ENCODE measurements at places on chromosomes 7 and 10.
A peak's percentile ranks its signal among the peaks of the same experiment; 100 is the strongest.

GRCh38 chr7:133625046-133625445 lies 372.2 kb downstream of the EXOC4 start:
- DNase-seq = no peak

GRCh38 chr7:4144811-4145510 lies 537.1 kb upstream of the FOXK1 start:
- no peak for DNase-seq

GRCh38 chr7:50607524-50608125 lies 42.4 kb upstream of the DDC start:
- no peak for DNase-seq

GRCh38 chr7:96120445-96121225 lies 201.3 kb downstream of the SLC25A13 start:
- no peak for DNase-seq

GRCh38 chr10:100780324-100780723 lies 34.9 kb downstream of the PAX2 start:
- no peak for DNase-seq

GRCh38 chr7:5564894-5565293 lies 141.3 kb upstream of the TNRC18 start:
- no peak for DNase-seq

- no peak for DNase-seq
Observed at GRCh38 chr7:150881189-150881588, 28.9 kb downstream of the AOC1 start.

- DNase-seq = no peak
Observed at GRCh38 chr7:141202535-141202934, 128.7 kb downstream of the TMEM178B start.

- DNase-seq = peak; percentile 44
Observed at GRCh38 chr7:155283565-155284194, 14.0 kb upstream of the INSIG1 start.

DNA sequence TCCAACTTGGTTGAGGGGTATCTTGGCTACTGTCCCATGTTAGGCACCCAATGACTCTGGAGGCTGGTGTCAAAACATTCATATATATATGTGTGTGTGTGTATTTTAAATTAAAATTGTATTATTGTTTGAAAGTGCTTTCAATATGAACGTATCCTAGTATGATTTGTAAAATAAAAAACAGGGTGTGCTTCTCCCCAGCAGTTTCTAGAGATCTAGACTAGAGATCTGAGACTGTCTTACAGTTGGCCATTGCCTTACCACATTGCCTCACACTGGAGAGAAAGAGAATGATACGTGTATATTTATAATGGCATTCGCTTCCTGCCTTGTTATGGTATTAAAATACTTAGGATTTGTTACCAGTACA lies 1.2 kb downstream of the BAG3 start:
- peak; percentile 36 for DNase-seq

- DNase-seq = peak; percentile 55
Observed at GRCh38 chr7:7181519-7182155, 707 bp upstream of the C1GALT1 start.

DNA sequence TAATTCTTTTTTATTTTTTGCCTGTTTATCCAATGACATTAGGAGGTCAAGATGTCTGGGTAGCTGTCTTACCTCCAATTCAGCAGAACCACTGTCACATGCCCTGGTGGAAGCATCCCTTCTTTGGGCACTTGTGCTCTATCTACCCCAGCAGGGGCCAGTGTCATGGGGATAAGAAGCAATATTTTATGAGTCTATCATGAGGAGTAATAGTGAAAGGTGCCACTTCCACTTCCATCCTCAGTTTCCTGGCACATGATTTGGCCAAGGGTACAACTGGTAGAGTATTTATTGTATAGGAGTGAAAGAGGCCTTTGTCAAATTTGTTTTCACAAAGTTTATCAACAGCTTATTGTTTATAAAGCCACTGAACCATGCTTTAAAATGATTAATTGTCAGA lies 112.5 kb downstream of the CCDC71L start:
- DNase-seq = no peak

GRCh38 chr7:43584195-43584586 lies 1.3 kb downstream of the STK17A start:
- peak; percentile 42 for DNase-seq

DNA sequence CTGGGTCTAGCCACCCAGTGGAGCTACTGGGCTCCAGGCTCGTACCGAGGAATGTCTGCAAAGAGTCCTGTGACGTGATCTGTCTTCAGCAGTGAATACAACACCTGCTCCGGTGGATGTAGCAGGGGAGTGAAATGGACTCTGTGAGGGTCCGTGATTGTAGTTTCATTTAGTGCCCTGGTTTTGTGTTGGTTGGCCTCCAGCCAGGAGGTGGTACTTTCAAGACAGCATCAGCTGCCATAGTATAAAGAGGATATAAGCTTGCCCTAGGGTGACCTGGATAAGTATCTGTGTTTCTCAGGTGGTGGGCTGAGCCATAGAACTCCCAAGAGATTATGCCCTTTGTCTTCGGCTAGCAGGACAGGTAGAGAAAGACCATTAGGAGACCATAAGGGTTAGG lies 24.6 kb upstream of the WNT2 start:
- DNase-seq = no peak

DNA sequence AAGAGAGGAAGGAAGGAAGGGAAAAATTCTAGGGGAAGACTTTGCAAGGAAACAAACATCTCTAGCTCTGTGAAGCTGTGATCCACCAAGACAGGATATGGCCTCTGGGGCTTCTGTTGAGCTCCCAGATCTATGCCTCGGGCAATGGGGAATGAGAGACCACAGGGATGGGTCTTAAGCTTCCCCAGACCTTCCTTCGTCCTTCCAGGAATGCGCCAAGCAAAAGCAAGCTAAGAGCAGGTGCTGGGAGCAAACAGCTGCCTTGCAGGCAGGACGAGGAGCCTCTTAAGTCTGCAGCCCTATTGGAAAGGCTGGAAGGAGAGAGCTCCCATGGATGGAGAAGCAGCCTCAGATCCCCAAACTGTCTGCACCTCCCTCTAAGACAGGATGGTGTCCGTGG lies 21.9 kb upstream of the ELN start:
- no peak for DNase-seq

- DNase-seq = no peak
Observed at GRCh38 chr7:141675436-141676215, 26.3 kb downstream of the DENND11 start.

- no peak for DNase-seq
Observed at GRCh38 chr10:60798870-60799269, 20.6 kb downstream of the CDK1 start.

- DNase-seq = no peak
Observed at GRCh38 chr7:120813546-120814252, 44.2 kb downstream of the TSPAN12 start.

DNA sequence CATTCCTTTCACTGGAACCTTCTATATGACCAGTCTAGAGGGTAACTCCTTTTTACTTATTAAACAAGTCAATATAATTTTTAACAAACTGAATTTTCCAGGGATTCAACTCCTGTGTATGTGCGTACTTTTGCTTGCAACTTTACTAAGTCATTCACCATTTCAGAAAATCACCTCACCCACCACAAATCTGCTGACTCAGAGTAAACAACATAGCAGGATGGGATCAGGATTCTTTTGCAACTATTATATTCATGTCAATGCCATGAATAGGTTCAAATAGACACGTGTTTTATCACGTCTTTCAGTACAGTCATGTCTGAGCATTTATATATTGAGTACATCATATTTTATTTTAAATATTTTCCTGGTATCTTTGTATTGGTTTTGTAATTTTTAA lies 14.5 kb downstream of the CTTNBP2 start:
- no peak for DNase-seq

DNA sequence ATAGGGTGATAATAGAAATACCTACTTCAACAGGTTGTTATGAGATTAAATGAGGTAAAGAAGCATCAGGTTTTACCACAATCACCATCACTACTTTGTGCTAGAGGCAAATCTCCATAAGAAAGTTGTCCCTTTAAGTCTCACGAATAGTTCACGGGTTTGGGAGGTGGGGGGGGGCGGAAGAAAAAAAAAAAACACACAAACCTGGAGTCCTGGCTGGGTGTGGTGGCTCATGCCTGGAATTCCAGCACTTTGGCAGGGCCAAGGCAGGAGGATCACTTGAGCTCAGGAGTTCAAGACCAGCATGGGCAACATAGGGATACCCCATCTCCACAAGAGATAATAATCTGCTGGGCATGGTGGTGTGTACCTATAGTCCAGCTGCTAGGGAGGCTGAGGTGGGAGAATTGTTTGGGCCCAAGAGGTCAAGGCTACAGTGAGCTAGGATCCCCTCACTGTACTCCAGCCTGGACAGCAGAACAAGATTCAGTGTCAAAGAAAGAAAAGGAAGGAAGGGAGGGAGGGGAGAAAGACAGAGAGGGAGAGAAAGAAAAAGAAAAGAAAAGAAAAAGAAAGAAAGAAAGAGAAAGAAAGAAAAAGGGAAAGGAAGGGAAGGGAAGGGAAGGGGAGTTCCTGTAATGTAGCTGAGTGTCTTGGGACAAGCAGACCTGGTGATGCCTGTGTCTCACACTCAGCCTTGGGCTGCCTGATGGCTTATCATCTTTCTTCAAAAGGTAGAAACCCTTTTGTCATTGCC lies 231.4 kb downstream of the CREB5 start:
- DNase-seq = no peak

DNA sequence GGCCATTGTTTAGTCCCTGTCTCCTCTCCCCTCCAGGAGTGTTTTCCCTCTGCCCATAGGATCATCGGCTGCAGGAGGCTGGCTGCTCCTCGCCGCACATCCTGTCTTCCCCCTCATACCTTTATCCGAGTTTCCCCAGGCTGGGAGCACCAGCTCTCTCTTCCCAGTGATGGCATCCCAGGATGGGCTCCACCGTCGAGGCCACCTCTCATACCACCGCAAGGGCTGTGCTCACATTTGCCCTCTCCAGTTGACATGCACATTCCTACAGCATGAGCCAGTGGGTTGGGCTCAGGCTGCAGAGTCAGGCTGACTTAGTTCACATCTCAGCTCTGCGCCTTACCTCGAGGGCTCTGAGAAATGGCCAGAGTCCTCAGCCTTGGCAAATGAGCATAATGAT lies 12.1 kb downstream of the HKDC1 start:
- no peak for DNase-seq

DNA sequence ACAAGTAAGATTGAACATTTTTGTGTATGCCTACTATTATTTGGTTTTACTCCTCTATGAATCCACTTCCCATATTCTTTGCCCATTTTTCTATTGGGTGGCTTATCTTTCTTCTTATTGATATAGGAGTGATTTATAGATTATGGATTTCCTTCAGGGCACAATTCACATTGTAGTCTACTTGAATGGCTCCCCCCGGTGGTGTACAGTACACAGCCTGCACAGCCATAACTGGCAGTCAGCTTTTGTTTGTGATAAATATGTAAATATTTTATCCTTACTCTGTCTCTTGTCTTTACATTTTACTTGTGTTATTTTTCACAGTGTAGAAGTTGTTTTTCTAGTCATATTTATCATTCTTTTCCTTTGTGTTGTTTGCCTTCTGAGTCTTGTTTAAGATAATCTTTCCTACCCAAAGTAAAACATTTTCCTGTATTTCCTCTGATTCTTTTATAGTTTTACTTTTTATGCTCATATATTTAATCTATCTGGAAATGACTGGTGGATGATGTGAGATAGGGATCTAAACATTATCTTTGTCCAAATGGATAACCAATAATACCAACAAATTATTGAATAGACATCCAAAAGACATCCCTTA lies 23.9 kb upstream of the CALD1 start:
- peak; percentile 50 for DNase-seq

DNA sequence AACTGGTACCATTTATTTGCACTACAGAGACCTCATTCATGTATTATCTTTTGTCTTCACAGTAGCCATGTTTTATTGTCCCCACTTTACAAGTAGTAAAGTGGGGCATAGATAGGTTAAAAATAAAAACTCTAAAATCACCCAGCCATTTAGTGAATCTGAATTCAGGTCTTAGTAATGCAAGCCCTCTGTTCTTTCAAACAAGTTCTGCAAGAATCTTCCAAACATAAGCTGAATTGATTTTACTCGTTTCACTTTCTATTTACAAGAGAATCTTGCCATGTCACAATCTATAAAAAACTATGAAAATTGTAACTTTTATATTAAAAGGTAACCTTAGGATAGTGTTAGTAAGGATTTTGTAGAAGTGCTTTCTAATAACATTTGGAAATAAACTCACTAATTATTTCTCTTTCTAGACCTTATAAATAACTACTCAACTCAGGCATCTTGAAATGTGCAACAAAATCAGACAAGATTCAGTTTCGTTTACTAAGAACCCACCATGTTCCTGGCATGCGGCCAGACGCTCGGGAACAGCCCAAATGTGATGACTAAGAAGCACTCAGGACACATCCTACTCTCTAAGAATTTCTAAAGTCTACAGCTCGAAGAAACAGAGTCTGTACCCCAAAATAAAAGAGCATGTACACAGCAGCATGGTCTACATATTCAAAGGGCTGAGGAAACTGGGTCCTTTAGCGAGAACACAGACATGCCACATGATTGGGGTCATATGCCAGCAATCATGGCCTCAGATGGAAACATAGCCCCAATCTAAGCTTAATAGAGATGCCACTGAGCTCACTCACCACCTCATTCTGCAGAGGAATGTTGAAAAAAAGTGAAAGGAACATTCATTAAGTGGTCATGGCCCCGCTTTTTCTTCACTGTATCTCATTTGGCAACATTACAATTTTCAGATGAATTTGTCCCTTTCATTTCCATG lies 167.6 kb downstream of the AMPH start:
- peak; percentile 81 for DNase-seq

DNA sequence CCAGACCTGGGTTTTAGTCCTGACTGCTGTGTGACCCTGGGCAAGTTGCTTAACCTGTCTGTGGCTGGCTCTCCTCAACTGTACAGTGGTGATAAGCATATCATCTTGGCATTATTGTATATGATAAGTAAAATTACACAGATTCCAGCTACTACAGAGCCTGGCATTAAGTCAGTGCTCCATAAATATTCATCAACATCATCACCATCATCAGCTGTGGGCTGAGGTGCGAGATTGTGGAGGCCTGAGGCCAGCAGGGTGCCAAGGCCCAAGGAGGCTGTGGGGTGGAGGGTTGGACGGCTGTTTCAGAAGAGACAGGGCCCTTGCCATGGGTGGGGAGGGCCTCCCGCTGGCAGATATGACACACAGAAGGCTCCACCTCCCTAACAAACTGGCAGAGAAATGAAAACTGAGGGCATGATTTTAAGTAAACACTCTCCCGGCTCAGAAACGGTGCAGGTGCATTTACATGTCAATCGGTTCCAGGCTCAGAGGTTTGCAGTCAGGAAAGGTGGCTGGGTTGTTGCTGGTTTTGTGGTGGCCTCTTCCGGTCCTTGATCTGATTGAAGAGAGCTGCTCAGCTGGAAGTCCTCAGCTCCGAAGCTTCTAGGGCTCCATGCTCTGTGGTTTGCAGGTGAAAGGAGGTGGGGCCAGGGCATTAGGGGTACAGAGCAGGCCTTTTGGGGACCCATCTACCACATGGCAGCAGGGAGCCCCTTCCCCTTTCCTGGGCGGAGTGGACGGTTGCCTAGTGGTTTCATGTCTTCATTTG lies 10.2 kb downstream of the CRYGN start:
- peak; percentile 74 for DNase-seq

DNA sequence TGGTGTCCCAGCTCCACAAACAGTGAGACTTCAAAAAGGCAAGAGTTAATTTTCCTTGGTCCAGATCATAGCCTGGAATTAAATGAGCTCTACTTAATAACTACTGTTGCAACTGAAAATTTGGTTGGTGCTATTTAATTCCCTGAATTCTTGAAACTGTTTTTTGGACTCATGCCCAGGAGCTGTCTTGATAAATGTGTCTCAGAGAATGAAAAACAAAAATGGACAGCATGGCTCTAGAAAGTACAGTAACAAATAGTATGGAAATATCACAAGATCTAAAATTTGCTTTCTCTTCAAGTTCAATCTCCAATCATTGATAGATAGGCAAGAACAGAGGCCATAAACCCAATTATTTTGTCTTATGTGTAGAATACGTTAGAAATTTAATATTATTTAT lies 42.5 kb downstream of the CCDC71L start:
- DNase-seq = no peak
